ENCODE measurements at places on chromosomes 1 and 21.

GRCh38 chr1:55047611-55048010 lies 8.3 kb downstream of the PCSK9 start:
- DNase-seq, result no peak

DNA sequence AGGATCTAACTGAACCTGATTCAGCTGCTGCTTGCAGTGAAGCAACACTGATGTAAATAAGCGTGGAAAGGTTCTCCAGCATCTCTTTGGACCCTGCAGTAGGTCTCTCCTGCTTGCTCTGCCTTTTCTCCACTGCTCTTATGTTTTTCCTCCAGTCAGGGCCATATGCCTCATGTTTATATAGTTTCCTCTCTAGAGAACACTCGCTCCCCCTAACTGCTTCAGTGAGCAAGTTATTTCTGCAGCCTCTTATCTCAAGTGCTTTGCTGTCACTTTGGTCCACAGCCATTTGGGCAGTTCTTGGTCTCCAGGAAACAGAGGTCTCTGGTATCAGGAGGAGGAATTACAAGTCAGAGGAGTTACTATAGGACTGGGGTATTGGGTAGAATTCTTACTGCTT lies 5.3 kb downstream of the PRUNE1 start:
- DNase-seq, result no peak

DNA sequence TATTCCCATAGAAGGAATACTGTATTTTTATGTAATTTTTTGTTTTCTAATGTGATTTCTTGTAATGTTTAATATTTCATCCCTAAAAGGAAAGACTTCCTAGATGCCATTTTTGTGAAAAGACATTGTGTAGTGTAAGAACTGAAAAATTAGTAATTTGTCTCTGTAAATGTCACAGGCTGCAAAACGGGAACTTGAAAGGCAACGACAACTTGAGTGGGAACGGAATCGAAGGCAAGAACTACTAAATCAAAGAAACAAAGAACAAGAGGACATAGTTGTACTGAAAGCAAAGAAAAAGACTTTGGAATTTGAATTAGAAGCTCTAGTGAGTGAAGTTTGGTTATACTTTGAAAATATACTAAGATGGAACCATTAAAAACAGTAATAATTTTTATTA lies 132.2 kb downstream of the ITSN1 start:
- no peak for DNase-seq

DNA sequence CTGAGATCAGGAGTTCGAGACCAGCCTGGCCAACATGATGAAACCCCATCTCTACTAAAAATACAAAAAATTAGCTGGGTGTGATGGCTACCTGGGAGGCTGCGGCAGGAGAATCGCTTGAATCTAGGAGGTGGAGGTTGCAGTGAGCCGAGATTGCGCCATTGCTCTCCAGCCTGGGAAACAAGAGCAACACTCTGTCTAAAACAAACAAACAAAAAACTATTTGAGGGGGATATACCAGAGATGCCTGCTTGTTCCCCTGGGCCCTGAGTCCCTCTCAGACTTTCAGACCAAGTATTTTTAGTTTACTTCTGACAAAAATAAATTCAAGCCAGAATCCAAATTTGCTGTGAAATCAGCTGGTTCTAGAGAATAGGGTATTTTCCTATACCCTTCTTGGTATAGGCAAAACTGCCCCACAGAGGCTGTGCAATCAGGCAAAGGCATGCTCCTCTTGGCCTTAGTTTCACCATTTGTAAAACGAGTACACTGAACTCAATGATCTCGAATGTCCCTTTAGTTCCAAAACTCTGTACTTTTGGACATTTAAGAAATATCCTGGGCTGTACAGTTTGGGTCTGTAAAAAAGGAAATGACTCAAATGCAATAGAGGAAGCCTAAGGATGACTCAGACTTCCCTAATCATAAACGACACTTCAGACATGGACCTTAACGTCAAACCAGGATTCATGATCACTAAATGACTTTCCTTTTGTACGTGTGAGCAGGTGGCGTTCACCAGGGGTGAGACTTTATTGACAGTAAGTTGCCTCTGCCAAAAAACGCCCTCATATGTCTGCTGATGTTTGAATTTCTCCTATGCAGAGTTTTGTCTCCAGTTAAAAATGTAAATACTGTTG lies 16.1 kb downstream of the ENSA start:
- peak; percentile 91 for DNase-seq

- no peak for DNase-seq
Measured at GRCh38 chr1:56535362-56535761, 44.0 kb downstream of the PLPP3 start.

DNA sequence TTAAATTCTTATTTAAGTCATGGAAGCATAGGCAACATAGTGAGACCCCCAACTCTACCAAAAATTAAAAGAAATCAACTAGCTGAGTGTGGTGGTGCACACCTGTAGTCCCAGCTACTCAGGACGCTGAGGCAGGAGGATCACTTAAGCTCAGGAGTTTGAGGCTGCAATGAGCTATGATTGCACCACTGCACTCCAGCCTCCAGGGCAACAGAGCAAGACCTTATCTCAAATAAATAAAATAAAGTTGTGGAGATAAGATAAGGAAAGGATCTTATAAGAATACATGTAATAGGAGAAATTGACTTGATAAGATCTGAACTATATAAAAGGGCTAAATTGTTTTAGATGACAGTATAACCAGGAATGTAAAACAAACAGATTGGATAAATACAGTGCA lies 2.3 kb upstream of the BATF3 start:
- no peak for DNase-seq

DNA sequence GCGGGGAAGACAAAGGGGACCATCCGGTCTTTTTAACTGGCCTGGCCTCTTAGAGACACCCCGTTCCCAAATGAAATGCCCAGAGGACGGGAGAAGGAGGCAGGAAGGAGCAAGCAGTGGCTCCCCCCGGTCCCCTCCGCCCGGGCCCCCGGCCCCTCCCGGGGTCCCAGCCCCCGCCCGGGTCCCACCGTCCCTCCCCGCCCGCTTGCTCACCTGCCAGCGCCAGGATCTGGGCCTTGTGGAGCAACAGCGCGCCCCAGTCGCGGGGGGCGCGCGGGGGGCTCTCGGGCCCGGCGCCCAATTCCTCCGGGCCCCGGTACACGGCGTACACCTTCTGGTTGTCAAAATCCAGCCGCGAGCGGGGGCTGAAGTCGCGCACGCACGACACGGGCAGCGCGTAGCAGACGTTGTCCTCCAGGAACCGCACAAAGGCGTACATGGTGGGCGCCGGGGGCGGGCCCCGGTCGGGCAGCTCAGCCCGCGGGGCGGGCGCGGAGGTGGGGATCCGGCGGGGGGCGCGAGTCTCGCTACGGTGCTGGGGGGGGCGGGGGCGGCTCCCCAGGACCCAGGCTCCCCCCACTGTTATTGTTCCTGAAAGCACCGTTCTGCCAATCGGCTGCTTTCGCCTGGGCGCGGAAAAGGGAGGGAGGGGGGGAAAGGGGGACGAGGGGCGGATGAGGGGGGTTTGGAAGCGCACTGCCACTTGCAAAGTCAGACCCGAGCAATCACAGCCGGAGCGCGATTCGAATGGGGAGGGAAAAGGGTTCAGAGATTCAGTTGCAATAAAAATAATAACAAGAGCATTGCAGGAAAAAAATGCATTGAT lies at the start of gene BEND5:
BEND5 (minus strand) TSS at position 499 of the 826 bp plus-strand sequence; CDS start at position 439, 60 bp downstream.
- DNase-seq, result no peak

DNA sequence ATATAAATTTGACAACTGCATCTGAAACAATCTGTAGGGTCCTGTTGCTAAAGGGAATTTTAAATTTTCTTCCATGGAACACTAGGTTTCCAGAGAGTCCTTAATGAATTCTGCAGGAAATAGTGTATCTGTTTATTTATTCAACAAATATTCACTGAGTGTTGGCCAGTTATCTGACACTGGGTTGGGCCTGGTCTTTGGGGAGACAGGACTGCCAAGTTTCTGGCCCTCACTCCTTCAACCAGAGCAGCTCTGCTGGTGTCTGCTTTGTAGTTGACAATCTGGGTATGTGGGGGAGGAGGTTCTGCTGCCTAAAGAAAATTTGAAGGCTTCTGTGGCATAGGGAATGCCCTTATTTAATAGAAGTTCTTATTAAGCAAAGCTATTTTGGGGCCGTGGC lies 26.1 kb upstream of the HUNK start:
- DNase-seq, result no peak

DNA sequence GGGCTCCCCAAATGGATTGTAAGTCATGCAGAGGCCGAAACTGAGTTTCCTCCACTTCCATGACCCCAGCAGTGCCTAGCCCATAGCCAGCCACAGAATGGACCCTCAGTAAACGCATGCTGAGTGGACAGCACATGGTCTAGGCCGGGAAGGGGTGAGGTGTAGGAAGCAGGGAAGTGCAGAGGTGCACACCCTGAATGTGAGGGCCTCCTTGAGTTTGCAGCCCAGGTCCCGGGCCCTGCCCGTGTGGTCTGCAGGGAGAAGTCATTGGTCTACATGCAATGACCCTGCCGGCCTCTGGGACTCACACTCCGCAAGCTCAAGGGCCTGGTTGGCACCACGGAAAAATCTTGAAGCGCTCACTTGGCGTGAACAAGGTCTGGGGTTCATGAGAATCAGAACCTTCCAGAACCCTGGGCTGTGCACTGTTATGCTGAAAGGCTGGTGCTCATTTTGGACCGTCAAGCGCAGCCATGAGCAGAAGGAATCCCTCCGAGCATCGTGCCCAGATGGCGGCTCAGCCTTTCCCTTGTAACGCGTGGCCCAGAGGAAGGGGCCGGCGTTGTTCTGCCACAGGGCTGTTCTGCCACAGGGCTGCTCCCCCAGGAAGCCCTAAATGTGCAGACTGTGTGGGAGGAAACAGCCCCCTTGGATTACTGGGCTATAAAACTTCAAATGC lies 66.4 kb downstream of the PSMG1 start:
- DNase-seq, result no peak

DNA sequence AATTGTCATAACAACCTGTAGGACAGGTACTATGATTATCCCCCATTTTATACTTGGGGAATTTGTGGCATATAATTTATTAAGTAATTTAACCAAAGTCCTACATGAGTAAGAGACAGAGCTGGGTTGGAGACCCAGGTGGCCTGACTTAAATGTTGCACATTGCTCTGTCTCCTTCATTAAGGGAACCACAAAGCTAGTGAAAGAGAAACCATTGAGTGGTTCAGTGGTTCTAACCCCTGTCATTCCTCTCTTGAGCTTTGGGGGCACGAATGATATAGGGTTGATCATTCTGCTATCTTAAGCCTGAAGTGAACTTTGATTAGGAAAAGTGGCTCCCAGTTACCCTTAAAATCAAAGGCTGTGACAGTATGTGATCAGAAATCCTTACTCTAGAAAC lies 5.3 kb upstream of the MAP3K7CL start:
- no peak for DNase-seq

- DNase-seq, result no peak
Measured at GRCh38 chr1:70820396-70820795, 227.2 kb downstream of the PTGER3 start.

DNA sequence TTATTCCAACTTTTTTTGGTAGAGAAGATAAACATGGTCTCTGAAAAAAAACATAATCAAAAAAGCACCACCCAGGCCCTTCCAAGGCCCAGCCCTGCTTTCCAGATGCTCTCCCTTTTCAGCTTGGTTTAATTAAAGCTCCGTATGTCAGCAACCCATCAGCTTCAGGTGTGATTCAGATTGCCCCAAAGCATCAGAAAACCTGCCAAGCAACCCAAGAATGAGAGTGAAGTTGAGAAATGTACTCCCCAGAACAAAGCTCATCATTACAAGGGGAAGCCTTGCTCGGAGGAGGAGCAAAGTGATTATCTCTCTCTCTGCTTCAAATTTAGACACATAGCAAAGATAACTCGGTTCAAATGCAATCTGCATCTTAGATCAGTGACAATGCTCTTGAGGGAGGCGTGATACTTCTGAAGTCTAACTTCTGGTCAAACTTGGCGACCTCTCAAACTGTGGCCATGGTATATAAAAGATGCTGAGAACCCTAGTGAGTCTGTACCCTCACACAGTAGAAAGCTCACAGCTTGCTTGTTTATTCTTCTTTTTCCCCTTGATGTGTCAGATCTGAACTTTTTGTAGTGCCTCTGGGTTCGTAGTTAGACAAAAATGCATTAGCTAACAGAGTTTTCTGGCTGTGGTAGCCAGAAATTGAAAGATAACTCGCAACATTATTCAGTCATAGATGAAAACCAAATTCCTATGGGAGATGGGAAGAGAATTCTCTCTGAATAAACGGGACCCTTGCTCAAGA lies 63.3 kb upstream of the ZC3H11B start:
- DNase-seq, result no peak

GRCh38 chr21:41008974-41009373 lies 159.0 kb upstream of the BACE2 start:
- DNase-seq, result peak; percentile 54

DNA sequence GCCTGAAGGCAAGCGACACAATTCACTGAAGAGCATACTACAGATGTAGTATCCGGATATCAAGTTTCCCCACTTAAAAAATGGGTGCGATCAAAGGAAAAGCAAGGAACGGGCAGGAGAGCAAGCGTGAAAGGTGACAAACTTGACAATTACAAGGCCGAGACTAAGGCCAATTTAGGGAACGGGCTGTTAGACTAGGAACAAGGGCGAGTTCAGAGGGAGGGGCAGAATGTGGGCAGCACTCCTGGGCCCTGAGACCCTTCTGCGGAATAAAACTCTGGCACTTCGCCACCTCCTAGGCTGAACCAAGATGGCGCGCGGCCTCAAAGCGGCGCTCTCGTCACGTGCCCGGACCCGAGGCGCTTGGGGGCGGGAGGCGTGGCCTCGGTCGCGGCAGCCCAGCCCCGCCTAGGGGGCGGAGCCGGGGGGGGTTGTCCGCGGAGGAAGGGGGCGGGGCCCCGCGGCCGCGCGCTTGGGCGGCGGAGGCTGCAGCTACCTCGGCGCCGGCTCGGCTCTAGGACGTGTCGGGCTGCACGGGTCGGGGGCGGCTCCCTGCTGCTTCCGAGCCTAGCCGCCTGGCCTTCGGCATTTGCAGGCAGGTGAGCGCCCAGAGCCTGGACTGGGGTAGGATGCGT lies at the start of gene PPFIA4:
PPFIA4 (plus strand) TSS at position 461 of the 635 bp plus-strand sequence. CDS start 12,518 bp downstream, outside the sequence.
- peak; percentile 94 for DNase-seq

DNA sequence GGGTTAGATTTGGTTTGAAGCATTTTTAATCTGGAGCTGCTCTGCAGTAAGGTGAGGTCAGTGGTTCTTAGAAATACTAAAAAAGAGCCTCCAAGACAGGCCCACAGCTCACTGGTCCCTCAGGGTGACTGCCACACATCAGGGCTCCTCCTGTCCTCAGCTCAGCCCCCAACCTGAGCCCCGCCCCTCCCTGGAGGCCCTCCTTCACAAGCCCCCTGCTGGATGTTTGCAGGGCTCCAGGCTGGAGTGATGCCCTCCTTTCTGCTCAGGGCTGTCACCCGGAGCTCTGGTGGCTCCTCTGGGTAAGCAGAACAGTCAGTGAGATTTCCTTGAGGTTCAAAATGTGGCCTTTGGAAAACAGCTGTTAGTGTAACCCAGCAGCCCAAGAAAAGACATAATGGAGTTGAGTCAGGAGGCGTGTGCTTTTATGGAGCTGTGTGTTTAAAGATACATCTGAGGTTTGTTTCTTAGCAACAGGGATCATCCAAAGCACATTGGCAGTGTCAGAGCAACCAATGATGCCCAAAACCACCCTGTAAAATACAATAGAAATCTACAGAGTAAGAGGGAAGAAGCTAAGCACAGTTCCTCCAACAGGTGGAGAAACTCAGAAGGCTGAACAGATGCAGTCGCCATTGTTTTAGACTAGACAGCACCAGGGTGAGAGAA lies 21.4 kb downstream of the STUM start:
- peak; percentile 46 for DNase-seq

- DNase-seq, result no peak
Measured at GRCh38 chr1:246146804-246147523, 360.1 kb downstream of the SMYD3 start.
